Stomach (tissue), 19 donors: ENCODE measurements at places on chromosomes 1 and 21.

DNA sequence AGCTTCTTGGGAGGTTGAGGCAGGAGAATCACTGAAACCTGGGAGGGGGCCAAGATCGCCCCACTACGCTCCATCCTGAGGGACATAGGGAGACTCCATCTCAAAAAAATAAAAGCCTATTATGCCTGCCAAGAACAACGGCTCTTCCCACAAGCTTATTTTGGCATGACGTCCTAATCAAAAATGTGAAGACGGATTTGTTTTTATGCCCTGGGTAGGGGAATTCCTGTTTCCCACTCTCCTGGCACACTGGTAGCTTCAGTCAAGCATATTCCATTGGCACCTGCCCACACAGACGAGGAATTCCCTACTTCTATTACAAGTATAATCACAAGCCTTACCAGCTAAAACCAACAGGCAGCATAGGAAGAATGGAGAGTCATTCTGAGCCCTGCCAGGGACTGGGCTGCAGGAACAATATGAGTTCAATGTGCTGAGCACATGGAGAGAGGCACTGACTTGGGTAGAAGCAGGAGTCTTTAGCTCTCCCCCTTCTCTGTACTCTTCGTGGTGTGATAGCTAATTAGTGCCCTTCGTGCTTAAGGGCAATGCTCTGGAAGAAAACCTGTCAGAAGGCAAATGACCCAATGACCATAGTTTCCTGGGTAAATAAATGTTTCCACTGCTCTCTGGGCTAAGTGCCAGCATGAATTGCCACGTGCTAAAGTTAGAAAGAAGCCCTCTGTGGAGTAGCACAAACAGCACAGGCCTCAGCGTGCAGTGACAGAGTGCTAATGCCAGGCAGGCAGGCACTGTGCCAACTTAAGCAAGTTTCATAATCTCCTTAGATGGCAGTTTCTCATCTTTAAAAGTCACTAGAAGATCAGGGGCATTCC, 16.8 kb downstream of the TNFSF4 start:
- DNase-seq: peak; percentile 91
- no peak overlapping the region for H3K4me3 ChIP-seq
- no peaks in the 10 kb centered on the region for H3K27me3 ChIP-seq
- peaks cover 11% of the 10 kb centered on the region for H3K4me1 ChIP-seq
- H3K36me3 ChIP-seq: no peaks in the 10 kb centered on the region

- H3K4me1 ChIP-seq: no peaks in the 10 kb centered on the region
- no peaks in the 10 kb centered on the region for H3K27me3 ChIP-seq
- no peak overlapping the region for H3K27ac ChIP-seq
- DNase-seq: no peak
- peaks cover 86% of the 10 kb centered on the region for H3K36me3 ChIP-seq
- no peak overlapping the region for H3K4me3 ChIP-seq
Observed at GRCh38 chr21:43016728-43017127, 42.4 kb downstream of the PKNOX1 start.

- no peaks in the 10 kb centered on the region for H3K27me3 ChIP-seq
- H3K27ac ChIP-seq: no peak overlapping the region
- no peak overlapping the region for H3K4me3 ChIP-seq
Observed at GRCh38 chr1:189141056-189141455, 1336.6 kb downstream of the BRINP3 start.

DNA sequence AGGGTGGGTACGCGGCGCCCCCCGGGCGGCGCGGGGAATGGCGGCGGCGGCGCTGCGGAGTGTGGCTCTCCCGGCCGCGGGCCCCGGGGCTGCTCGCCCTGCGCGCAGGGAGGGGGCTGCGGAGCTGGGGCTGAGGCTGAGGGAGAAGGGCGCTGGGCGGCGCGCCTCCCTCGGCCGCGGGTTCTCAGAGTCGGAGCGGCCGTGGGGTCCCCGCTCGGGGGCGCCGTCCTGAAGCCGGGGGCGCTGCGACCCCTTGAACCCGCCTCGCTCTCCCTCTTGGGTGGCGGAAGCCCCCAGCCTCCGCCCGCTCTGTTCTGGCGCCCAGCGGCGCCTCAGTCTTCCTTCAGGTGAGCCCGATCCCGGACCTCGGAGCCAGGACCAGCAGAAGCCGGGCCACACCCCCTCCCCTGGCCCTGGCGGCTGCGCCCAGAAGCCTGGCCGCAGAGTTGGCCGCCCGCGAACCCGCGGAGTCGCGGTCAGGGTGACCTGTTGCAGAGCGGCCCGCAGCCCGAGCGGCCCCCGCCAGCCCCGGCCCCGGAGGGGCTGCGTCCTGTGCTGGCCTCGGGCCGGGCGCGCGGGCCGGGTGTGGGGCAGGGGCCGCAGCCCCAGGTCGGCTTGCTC, 532 bp downstream of the RALGPS2 start:
- peaks cover 3% of the 10 kb centered on the region for H3K4me1 ChIP-seq
- peak; percentile 58 for DNase-seq
- peak overlapping the region; percentile 88 for H3K27ac ChIP-seq
- H3K27me3 ChIP-seq: no peaks in the 10 kb centered on the region
- H3K4me3 ChIP-seq: peak overlapping the region; percentile 93
